Right lung (tissue), 10 donors: ENCODE measurements at places on chromosomes 5 and 9. TPM values are rescaled to one million over a fixed set of nuclear protein-coding genes. Genes with fewer than 3 reads are reported as not detected.

DNA sequence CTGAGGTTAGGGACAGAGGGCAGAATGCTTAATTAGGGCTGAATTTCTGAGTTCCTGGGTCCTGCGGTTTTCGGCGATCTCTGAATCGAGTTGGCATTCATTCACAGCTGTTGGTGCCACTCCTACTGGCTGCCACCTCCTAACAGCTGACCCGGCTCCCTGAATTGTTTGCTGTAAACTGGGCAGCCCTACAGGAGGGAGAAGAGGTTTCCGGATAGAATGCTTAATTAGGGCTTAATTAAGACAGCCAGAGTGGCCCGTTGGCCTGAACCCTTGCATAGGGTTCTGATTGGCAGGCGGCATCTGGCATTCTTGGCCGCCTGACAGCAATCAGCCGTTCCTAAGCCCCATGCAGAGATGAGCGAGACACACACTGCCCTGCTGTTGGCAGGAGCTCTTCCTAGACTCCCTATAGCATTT is 25.7 kb downstream of the FRMPD1 start:
- no peak for DNase-seq

GRCh38 chr9:18985464-18985951 is 47.5 kb downstream of the SAXO1 start:
- no peak for DNase-seq

PAEP gene
- polyA plus RNA-seq: 0.27 TPM

DNA sequence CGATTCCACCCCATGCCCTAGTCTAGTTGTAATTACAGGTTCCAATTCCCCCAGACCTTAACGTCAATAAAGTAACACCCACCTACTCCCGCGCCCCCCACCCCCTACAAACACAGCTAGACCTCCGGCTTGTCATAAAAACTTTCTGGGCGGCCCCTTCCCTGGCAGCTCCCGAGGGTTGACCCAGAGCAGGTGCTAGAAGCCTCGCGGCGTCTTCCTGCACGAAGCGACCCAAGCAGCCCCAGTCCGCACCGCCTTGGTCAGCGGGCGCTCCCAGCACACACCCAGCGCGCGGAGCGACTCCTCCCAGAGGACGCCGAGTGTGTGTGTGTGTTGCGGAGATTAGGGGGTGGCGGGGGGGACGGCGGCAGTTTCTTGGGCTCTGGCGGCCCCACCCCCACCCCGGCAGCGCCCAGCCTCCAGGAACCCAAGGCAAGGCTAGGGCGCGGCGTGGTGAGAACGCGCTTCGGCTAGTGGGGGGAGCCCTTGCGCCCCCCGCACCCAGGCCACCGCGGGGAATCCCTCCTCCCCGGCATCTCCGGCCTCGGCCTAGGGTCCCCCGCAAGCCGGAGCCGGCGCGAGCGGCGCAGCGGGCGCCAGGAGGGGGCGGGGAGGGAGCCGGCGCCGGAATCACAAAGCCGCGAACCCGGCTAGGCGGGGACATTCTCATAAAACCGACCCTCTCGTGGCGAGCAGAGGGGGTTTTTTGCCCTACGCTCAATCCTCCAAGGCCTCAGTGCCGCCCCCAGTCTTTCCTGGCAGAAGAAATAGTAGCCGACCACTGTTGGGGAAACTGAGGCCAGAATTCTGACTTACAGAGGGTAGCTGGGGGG is 2.2 kb downstream of the PCDH1 start:
- peak; percentile 39 for DNase-seq

LMX1B gene
- polyA plus RNA-seq: 0.43 TPM

C9 gene
- polyA plus RNA-seq: 0.15 TPM

- DNase-seq: no peak
Measured at GRCh38 chr5:179271821-179272325, 73.4 kb downstream of the ADAMTS2 start.

GRCh38 chr9:86756576-86757381 is 190.5 kb downstream of the GAS1 start:
- DNase-seq: no peak

WASHC1 gene
- polyA plus RNA-seq: 24.6 TPM

- peak; percentile 47 for DNase-seq
Measured at GRCh38 chr9:111037356-111037707, 938 bp downstream of the LPAR1 start.

- DNase-seq: no peak
Measured at GRCh38 chr5:111083323-111083722, 8.8 kb upstream of the WDR36 start.

DNA sequence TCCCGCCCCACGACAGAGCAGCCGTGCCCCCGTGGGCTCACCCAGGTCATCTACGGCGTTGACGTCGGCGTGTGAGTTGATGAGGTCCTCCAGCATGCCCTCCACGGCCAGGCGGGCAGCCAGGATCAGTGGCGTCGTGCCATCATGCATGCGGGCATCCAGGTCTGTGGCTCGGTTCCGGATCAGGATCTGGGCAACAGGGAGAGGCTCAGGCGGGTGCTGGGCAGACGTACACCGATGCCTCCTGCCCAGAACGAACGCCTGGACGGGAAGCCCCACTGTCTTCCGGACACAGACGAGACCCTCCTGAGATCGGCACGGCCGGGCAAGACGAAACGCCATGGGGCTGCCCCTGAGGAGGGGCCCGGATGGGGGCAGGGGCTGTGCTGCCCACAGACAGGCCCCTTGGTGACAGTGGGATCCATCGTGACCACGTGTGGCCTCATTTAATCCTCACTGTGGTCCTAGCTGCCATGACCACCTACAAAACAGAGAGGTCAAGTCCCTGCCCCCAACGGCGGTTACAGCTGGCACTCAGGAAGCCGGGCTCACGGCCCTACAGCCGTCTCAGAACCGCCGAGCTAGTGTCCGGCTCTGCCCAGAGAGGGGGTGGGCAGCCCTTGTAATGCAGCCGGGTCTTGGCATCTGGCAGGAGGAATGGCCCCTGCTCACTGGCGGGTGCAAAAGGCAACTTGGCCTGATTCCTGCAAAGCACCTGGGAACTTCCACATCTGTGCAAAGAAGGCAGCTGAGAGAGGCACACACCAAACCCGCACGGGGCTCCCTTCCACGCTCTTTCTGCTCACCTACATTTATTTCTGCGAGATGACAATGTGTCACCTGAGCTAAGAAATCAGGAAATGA is 16.5 kb upstream of the SEC16A start:
- no peak for DNase-seq

FOXD4L6 gene
- polyA plus RNA-seq: not detected

DNA sequence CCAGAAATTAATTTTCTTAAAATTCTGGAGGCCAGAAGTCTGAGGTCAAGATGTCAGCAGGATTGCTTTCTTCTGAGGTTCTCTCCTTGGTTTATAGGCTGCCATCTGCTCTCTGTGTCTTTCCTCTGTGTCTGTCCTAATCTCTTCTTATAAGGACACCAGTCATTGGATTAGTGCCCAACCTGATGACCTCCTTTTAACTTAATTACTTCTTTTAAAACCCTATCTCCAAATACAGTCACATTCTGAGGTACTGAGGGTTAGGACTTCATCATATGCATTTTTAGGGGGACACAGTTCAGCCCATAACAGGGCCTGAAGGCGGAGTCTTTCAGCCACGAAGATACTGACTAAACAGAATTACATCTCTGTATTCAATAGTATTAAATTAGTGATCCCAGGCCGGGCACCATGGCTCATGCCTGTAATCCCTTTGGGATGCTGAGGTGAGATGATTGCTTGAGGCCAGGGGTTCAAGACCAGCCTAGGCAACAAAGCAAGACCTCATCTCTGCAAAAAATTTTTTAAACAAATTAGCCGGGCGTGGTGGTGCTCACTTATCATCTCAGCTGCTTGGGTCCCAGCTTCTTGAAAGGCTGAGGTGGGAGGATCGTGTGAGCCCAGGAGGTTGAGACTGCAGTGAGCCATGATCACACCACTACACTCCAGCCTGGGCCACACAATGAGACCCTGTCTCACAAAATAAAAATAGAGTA is 5.9 kb upstream of the RPS6 start:
- DNase-seq: no peak

GRCh38 chr9:104118916-104119315 is 24.8 kb downstream of the SMC2 start:
- DNase-seq: no peak

PCDHA11 gene
- polyA plus RNA-seq: 0.09 TPM

DNA sequence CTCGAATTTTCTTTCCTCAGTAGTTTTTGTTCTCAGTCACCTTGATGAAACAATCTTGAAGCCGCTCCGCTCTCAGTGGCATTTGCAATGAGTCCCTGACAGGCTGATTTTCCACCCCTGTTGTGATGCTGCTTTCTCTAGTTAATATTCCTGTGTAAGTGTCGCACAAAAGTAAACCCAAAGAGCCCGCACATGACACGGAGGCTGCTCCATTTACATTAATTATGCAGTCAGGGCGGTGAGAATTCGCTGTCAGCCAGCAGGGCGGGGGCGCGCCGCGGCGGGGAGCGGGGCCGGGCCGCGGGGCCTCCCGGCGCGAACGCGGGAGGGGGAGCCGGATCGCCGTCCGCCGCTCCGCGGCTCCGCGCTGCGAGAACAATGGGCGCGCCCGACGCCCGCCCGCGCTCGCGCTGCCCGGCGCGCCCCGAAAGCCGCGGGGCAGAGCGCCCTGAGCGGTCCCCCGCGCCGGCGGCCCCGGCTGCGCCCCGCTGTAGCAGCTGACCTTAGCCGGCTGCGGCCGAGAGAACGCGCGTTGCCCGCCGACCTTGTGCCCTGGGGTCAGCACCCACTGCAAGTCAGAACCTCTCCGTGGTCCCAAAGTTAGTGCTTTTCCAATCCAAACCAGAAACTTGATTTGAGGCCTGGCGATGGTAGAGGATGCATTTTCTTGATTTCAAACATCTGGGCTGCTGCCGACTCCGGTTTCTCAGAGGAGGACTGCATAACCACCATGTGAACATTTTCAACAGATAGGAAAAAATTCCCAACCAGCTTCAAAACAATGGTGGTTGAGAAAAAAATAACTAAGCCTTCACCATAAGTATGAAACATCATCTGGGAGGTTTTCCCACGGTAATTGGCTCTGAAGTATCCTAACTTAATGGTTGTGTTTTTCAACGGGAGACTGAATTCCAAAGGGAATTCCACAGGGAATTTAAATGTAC is 142.6 kb downstream of the PBX3 start:
- peak; percentile 45 for DNase-seq

GRCh38 chr5:62152394-62153087 is 153.5 kb upstream of the KIF2A start:
- no peak for DNase-seq

- DNase-seq: no peak
Measured at GRCh38 chr9:33719581-33720374, 75.6 kb upstream of the PRSS3 start.

ZFP2 gene
- polyA plus RNA-seq: 7.7 TPM

GRCh38 chr9:82206490-82206889 is 217.9 kb downstream of the SPATA31D1 start:
- DNase-seq: no peak

DNA sequence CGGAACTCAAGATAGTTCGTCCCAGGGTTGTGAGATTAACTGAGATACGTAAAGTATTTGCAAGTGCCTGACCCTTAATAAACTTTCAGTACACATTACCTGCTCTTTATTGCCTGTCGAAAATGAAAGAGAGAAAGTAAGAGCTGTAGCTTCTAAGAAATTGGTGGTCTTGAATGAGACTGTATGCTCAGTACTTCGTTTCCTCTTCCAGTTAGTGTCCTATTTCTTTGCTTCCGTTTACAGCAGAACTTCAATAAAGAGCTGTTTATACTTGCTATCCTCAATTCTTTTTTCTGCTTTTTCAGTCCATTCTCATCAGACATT is 534 bp downstream of the SRFBP1 start:
- no peak for DNase-seq

HMMR gene
- 11.6 TPM for polyA plus RNA-seq

LVRN gene
- polyA plus RNA-seq: 1.2 TPM

DNA sequence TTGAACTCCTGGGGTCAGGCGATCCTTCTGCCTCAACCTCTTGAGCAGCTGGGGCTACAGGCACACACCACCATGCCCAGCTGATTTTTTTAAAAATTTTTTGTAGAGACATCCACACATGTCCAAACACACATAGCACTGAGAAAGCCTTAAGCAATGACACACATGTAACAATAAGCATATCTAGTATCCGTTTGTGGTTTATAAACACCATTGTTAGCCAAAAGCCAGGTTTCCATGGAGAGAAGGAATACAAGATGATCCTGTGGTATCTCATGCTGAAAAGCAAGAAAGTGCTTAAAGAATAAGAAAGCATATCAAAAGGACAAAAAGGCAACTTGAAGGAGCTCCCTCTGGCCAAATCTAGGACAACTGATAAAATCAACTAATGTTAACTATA is 29.7 kb upstream of the SLC1A3 start:
- DNase-seq: no peak

DNA sequence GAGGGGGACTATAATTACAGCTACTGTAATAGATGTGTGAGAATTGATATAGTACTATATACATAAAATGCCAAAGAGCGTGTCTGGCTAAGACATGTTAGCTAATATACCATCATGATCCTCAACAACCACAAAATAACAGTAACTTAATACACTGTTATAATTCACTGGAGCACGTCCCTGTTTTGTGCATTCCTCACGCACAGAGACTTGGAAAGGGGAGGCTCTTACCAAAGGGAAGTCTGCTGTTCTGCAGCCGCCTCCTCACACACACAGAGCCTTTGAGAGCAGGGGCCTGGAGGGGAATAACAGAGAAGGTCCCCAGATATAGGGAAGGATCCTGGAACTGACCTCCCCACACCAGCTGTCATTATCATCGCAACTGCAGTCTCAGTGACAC is 97.3 kb downstream of the ANKRD18A start:
- DNase-seq: no peak

FOXD4L4 gene
- 0.06 TPM for polyA plus RNA-seq

DNA sequence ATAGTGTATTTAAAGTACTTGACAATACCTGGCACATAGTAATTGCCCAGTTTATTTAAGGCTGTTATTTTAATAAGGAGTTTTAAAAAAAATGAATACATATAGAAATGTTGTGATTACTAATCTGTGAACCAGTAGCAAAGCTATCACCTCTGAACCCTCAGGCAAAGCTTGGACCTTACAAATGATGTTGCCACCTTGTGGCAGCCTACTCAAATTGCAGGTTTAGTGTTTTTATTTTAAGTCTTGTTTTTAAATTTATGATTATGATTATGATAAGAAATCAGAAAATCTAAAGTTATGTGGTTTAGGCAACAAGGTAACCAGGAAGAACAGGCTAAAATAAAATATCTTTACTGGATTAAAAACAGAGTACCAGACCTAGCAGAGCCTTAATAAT is 35.8 kb downstream of the PPARGC1B start:
- DNase-seq: no peak

SMC2 gene
- polyA plus RNA-seq: 23.5 TPM

DNA sequence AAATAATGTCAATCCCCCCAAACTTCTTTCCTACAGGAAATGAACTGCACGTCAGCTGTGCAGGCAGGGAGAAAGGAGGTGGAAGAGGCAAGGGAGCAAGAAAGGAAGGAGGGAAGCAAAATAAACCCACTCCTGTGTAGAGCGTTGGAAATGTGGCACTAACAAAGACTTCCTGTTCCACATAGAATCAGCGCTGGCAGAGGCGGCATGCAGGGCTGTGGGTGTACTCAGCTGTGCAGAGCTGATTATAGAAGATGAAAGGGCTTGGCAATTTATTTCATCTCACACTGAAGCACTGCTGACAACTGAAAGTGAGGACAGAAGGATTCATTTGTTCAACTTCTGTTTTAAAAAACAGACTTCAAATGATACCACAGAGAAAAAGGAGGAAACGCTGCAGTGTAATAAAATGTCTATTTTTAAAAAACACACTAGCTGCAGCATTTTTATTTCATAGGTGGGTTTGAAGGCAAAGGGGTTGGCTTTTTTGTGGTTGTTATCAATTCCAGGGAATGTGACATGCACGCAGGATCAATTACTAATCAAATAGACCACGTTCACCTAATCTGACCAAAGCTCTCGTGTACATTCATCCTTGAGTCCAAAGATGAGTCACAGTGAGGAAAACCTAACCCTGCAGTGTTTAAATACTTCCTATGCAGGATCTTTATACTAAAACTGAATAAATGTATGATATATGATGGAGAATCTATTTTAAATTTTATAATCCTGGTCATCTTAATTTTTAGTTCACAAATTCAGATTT is 583.5 kb downstream of the ZNF608 start:
- DNase-seq: peak; percentile 14
